Vagina (tissue), 2 donors: ENCODE measurements at places on chromosomes 4 and X. TPM values are rescaled to one million over a fixed set of nuclear protein-coding genes. Genes with fewer than 3 reads are reported as not detected.

The CASP3 gene
- total RNA-seq: 11.3 TPM

The ENOPH1 gene
- 16.0 TPM for total RNA-seq

The PALLD gene
- total RNA-seq: 229 TPM

The RAB41 gene
- total RNA-seq: not detected

The LNX1 gene
- 11.8 TPM for total RNA-seq
